NCI-H187 (cell line): ENCODE measurements at places on chromosomes 5 and 9.

GRCh38 chr5:9972059-9972458, 277.6 kb downstream of the ATPSCKMT start:
- no peak for DNase-seq

DNA sequence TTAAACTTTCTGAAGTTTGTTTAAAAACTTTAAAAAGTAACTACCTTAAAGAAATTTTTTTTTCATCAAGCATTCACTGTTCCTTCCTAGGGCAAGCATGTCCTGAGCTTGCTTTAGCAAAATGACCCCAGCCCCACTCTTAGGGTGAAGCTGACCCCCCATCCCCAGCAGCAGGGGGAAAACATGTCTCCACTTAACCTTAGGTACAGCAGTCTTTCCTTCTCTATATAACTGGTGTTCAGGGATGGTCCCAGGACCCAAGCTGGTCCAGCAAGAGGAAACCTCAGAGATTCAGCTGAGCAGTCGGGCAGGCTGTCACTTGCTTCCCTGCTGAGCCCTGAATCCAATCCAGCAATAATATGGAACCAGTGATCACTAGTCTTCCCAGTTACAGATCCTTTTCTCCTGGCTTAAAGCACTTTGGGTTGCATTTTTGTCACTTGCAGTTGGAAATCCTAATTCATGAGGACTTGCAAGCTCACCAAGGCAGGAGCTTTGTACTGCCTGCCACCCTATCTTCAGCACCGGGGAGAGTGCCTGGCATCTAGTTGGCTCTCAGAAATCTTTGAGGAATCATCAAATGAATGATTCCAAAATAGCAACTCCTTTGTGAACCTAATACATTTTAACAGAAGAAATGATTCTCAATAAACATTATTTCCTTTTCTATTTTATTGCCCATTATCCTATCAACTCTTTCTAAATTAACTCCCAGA, 91.2 kb downstream of the FSTL4 start:
- no peak for DNase-seq

- DNase-seq: no peak
These were observed 57.7 kb downstream of the GPBP1 start for GRCh38 chr5:57231607-57232006.

DNA sequence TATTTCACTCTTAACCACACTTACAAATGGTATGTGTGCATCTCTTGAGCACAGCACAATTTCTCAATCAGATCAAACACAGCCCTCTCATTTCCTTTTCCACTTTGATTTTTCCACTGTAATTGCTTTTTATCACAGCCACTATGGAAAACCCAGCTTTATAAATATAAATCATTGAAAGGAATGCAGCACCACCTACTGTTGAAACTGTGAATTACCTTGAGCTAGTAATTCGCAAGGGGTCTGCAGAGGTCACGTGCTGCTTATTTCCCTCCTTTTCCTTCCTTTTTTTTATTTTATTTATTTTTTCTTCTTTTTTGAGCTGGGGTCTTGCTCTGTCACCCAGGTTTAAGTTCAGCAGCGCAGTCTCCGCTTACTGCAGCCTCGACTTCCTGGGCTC, 76.9 kb downstream of the CDH6 start:
- no peak for DNase-seq

DNA sequence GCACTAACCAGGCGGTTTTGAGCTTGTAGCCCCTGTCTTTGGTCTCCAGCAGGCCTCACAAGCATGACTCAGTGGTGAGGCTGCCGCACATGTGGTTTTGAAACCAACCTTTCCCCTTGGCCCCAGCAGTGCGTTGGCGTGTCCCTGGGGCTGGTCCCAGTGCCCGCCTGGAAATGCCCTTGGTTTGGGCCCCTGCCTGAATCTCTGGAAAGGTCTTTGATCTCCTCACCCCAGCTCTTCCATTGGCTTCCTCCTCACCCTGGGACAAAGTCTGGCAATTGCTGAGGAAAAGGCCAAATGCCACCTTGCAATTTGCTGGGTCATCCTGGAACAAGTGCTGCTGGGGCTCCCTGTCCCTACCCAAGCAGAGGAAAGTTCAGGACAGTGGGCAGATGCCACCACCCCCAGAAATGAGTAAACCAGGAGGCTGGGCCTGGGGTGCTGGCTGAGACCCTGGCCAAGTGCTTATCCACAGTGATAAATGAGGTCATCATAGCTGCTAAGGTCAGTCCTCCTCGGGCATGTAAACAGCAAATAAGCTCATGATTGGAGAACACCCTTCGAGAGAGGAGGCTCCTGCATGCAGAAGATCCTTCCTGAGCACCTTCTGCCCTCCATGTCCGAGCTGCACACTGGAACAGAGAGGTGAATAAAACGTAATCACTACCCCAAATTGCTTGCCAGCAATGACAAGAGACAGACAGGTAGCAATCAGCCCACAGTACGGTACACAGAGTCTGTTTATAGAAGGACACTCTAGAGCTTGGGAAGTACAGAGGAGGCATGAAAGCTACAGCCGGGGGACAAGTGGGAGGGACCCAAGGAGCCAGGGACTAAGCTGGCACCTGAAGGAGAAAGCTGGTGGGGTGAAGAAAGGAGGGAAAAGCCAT, 98.9 kb upstream of the CPEB4 start:
- no peak for DNase-seq

GRCh38 chr9:107487521-107488374, 1.8 kb downstream of the KLF4 start:
- DNase-seq: no peak

DNA sequence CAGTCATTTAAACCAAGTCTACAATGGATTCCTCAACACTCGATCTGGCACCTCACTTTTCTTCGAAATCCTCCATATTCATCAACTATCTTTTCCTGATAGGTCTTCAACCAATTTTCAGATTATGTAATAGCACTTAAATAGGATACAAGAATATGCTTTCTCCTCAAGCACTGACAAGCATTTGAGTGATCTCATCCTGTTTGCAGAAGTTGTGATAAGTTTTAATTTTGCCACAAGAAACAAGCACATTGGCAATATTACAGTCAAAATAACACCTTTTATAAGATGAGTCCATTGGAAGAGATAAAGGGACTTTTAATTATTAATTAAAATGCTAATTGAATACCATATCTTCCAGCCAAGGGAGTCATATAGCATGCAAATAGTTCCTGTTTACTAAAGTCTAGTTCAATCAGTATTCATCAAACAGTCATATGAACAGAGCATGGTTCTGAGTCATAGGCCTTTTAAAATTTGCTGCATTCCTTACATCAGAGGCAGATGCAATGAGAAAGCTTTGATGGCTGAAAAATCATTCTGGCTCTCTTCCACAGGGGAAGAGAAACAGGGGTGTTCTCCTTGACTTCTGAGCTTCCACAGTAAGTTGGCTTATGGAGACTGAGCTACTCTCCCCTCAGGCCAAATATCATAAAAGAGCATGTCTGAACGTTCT, 32.7 kb upstream of the ZCCHC9 start:
- no peak for DNase-seq

- DNase-seq: no peak
These were observed 110.1 kb downstream of the HACD4 start for GRCh38 chr9:20921362-20921761.

DNA sequence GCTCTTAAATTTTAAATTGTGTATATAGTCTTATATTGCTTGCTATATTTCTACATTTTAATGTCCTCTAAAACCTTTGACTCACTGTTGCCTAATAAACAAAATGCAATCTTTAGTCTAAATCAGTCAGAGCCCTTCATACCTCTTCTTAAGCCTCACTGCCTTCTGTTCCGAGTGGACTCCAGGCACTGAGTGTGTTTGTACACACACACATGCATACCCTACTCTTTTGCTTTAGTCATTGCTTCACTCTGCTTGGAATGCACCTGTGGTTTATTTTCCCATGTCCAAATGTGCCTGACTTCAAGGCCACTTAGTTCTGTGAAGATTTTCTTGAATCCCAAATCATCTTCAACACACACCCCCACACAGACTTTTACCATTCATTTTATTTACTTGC, 60.9 kb downstream of the SLC12A2 start:
- DNase-seq: no peak

GRCh38 chr9:34072868-34073590, 24.3 kb upstream of the UBAP2 start:
- no peak for DNase-seq

- no peak for DNase-seq
These were observed 1026.5 kb downstream of the NR2F1-AS1 start for GRCh38 chr5:92554447-92555085.

DNA sequence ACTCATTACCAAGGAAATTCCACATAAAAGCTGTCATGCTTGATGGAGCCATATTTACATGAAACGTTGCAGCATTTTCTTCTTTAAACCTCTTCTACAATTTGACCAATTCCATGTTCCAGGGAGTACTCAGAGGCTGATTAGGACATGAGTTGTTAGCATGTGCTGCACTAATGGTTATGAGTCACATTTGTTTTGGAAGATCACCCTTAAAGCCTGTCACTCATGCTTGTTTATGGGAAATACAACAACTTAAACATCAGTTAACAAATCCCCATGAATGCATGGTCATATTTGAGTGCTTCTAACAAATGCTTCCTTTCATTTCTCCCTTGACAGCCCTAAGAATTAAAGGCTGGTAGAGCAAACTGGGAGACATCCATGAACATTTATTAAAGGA, 156.1 kb downstream of the GHR start:
- DNase-seq: no peak

- DNase-seq: no peak
These were observed 214.2 kb downstream of the TRIM32 start for GRCh38 chr9:116901260-116901659.

GRCh38 chr5:178630475-178630930, 3.7 kb upstream of the CLK4 start:
- DNase-seq: no peak

DNA sequence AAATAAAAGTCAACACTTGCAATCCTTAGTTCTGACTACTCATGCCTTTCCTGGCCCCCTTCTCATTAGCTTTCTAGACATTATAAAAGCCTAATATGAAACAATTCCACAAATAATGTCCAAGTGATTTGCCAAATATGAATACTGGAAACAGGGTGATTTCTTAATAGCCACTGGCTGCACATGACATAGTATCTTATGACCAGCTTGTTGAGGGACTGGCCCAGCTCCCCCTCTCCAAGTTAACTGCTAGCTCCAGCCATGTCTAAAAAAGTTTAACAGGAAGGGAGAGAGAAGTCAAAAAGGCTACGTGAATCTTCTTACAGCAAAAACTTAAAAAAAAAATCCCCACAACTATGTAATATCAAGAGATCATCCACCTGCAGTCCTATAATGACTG, 1.5 kb downstream of the CERT1 start:
- DNase-seq: no peak
